ENCODE measurements at places on chromosomes 13 and 19.

DNA sequence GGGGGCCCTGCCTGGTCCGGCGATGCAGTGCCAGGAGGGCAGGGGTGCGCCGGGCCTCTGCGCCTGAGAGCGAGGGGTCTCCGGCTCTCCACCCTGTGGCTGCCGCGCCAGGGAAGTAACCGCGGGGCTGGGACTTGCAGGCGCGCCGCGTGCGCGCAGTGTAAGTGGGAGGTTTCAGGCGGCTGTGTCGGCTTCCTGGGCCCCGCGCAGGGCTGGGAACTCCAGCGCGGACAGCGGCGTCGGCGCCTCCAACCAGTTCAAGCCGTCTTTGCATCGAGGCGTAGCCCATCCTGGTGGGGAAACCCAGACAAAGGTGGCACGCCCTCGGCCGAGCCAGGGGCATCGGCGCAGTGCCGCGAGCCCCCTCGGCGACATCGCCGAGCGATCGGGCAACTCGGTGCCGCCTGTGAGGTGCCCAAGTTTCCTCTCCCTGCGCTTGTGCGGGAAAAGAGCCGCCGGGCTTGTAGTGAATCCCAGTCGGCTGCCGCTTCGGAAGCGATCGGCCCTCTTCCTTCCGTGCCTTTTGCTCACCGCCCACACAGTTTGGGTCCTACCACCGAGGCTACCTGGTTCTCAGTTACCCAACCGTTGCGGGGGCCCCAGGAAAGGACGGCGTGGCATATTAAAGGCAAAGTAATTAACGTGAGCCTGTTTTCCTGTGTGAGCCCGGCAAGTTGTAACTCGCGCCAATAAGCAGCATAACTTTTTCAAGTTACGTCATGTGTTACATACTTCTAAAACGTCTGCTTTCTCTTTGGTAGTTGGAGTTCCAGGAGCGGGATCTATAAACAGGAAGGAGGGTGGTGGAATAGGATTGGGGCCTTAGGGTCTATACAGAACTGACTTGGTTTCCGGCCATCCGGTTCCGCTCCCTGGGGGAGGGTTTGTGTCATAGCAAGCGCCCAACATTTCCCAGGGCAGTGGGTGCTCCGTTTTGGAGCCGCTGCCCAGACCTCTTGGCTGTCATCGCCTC, 1.2 kb downstream of the LRCH1 start:
- H3K4me1 ChIP-seq = peaks cover 13% of the 10 kb centered on the region
- H3K4me3 ChIP-seq = peak overlapping the region; percentile 94
- no peaks in the 10 kb centered on the region for H3K36me3 ChIP-seq
- no peaks in the 10 kb centered on the region for H3K27me3 ChIP-seq
- DNase-seq = peak; percentile 68

- no peaks in the 10 kb centered on the region for H3K4me1 ChIP-seq
- no peak overlapping the region for H3K4me3 ChIP-seq
- no peak overlapping the region for H3K27ac ChIP-seq
- H3K27me3 ChIP-seq = no peaks in the 10 kb centered on the region
Observed at GRCh38 chr13:111051041-111051725, 63.9 kb upstream of the ARHGEF7 start.

DNA sequence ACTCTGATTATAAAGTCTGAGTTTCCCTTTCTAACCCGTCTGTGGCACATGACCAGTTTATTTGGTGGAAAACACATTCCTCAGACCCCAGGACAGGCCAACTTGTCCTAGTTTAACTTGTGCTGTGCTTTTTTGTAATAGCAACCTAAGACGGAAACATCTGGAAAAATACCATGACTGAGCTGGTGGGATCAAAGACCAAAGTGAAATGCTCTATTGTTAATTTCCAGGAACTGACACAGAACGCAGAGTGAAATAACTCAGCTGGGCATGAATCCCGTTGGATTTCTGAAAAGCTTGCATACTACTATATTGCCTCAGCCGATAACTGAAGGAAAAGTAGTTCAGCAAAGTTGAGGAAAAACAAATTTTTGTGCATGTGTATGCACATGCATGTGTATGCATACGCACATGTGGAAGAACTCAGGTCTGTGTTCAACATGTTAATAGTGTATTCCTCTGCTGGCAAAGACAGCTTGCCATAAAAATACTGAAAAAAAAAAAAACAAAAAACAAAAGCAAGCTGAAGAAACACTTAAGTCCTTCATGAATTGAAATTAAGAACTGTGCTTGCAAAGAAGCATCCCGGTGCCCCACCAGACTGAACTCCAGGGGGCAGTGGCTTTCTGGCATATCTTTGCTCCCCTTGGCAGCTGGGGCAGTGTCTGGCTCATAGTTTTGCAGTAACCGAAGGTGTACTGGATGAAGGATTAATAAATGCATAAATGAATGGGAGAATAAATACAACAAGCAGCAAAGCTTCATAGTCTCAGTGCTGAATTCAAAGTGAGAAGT, 187.8 kb downstream of the LHFPL6 start:
- peak overlapping the region; percentile 39 for H3K27ac ChIP-seq
- H3K4me1 ChIP-seq = peaks cover 23% of the 10 kb centered on the region
- no peaks in the 10 kb centered on the region for H3K27me3 ChIP-seq
- no peaks in the 10 kb centered on the region for H3K36me3 ChIP-seq

DNA sequence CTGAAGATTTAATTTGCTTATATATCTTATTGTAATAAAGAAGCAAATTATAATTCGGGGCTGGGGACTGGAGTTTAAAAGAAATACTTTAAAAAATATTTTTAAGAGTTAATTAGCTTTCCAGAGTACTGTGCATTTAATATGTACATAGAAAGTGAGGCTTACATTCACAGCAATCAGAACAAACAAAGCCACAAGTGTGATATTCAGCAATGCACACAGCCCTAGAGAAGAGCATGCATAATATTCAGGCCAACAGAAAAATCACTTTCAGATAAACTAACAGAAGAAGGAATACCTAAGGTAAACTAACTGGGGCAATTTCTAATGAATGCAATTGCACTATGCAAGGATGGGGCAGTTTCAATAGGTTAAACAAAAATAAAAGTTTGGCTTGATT, 241.8 kb downstream of the GPC6 start:
- no peaks in the 10 kb centered on the region for H3K4me1 ChIP-seq
- H3K36me3 ChIP-seq = no peaks in the 10 kb centered on the region
- no peak for DNase-seq
- no peak overlapping the region for H3K4me3 ChIP-seq

DNA sequence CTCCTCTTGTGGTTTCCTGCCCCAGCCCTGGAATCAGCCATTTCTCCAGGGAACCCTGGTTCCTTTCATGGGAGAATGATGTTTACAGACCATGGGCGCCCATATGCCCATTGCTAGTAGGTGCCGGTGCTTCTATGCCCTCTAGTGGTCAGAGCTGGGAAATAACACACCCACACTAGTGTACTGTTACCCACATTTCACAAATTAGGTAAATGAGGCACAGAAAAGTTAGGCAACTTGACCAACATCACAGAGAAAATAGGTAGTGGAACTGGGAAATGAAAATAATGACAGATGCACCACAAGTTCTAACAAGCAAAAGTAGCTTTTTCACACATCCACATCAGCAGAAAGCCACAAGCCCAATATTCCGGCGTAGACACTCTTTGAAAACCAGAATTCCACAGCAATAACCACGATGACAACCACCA, 1.3 kb upstream of the CEACAM3 start:
- H3K4me3 ChIP-seq = no peak overlapping the region
- H3K27me3 ChIP-seq = no peaks in the 10 kb centered on the region

DNA sequence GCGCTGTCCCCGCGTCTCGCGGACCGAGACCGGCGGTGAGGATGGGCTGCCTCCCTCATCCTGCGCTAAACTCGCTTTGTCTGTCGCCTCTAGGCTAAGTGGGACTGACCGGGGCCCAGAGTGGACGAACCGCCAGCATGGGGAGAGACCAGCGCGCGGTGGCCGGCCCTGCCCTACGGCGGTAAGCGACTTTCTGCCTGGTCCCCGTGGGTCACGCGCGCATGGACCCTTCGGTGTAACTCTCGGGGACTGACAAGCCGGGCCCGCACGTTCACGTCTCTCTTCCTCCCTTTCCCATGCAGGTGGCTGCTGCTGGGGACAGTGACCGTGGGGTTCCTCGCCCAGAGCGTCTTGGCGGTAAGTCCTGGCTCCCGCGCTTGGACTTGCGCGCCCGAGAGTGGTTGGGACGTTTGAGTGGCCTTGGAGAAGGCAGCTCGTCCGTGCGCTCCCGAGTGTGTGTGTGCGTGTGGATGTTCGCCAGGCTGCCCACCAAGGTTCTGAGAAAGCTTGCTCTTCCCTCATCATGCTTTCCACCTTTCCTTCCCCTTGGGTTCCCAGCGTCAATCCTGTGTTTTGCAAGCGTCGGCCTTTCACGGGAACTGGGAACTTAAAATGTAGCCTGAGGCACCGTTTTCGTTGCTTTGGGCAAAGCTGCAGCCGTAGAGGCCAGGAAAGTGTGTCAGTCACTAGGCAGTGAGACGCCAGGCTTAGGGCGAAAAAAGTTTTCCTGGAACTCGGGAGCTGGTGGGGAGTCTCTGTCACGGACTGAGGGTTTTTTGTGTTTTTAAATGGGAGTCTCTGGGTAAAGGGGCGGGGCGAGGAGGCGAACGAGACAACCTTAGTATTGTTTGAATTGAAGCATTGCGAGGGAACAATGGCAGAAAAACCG, 927 bp downstream of the COL4A2 start:
- DNase-seq = no peak
- peaks cover 11% of the 10 kb centered on the region for H3K36me3 ChIP-seq
- peak overlapping the region; percentile 96 for H3K27ac ChIP-seq
- peak overlapping the region; percentile 79 for H3K4me3 ChIP-seq
- H3K27me3 ChIP-seq = no peaks in the 10 kb centered on the region

- H3K27me3 ChIP-seq = no peaks in the 10 kb centered on the region
- no peaks in the 10 kb centered on the region for H3K4me1 ChIP-seq
- DNase-seq = no peak
Observed at GRCh38 chr13:99813336-99814095, 158.1 kb downstream of the ZIC5 start.

DNA sequence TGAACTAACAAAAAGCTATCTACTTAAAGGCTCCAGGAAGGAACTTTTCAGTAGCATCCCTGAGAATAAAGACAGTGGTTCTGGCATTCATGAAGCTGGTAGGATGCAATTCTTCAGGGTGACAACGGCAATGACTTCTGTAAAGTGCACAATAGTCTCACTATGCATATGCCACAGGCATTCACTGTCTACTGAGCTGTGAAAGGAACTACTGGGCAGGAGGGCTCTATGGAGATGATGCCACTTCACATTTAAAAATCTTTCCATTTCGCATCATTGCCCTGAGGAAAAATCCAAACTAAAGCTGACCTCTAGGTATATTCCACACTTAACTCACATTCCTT, 2020.6 kb upstream of the PCDH20 start:
- no peak for DNase-seq
- no peaks in the 10 kb centered on the region for H3K36me3 ChIP-seq
- H3K4me3 ChIP-seq = no peak overlapping the region
- no peak overlapping the region for H3K27ac ChIP-seq

- H3K4me1 ChIP-seq = no peaks in the 10 kb centered on the region
- no peak overlapping the region for H3K27ac ChIP-seq
- H3K27me3 ChIP-seq = peaks cover 90% of the 10 kb centered on the region
- H3K4me3 ChIP-seq = no peak overlapping the region
- H3K36me3 ChIP-seq = no peaks in the 10 kb centered on the region
- DNase-seq = no peak
Observed at GRCh38 chr19:55355213-55355821, 798 bp upstream of the COX6B2 start.

GRCh38 chr13:20869540-20869939, 33.0 kb downstream of the XPO4 start:
- no peaks in the 10 kb centered on the region for H3K4me1 ChIP-seq
- H3K4me3 ChIP-seq = no peak overlapping the region
- no peak for DNase-seq
- H3K27ac ChIP-seq = no peak overlapping the region
- H3K36me3 ChIP-seq = no peaks in the 10 kb centered on the region
- H3K27me3 ChIP-seq = no peaks in the 10 kb centered on the region

- no peak overlapping the region for H3K27ac ChIP-seq
- no peaks in the 10 kb centered on the region for H3K36me3 ChIP-seq
- H3K27me3 ChIP-seq = no peaks in the 10 kb centered on the region
Observed at GRCh38 chr19:36060430-36060829, 5.7 kb downstream of the WDR62 start.

- no peaks in the 10 kb centered on the region for H3K36me3 ChIP-seq
- no peak for DNase-seq
- H3K4me1 ChIP-seq = no peaks in the 10 kb centered on the region
- no peaks in the 10 kb centered on the region for H3K27me3 ChIP-seq
- no peak overlapping the region for H3K4me3 ChIP-seq
Observed at GRCh38 chr19:31504221-31504620, 155.0 kb upstream of the TSHZ3 start.

DNA sequence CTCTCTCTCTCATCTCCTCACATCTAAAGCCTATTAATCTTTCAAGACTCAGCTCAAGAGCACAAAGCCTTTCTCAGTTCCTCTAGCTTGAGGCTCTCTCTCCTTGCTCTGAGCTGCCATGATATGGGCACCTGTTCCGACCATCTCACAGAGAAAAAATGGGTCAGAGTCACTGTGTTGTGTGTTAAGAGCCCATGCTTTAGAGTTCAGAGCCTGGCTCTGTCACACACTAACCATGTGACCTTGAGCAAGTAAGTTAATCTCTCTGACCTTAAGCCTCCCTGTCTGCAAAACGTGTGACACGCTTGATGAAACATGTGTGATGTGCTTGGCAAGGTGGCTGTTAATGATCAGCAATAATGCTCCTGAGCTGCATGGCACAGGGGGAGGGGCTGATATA, 245.2 kb downstream of the DLEU7 start:
- no peak overlapping the region for H3K4me3 ChIP-seq
- H3K4me1 ChIP-seq = no peaks in the 10 kb centered on the region
- no peaks in the 10 kb centered on the region for H3K36me3 ChIP-seq
- H3K27ac ChIP-seq = no peak overlapping the region
- no peak for DNase-seq
- no peaks in the 10 kb centered on the region for H3K27me3 ChIP-seq

- H3K36me3 ChIP-seq = peaks cover 79% of the 10 kb centered on the region
- no peak for DNase-seq
- no peak overlapping the region for H3K27ac ChIP-seq
- no peak overlapping the region for H3K4me3 ChIP-seq
- no peaks in the 10 kb centered on the region for H3K27me3 ChIP-seq
- H3K4me1 ChIP-seq = no peaks in the 10 kb centered on the region
Observed at GRCh38 chr19:5068233-5069072, 99.5 kb downstream of the KDM4B start.
